NCI-H446 treated with DMSO at 0.1 percent for 48 hours (cell line): ENCODE measurements at places on chromosomes 6 and 20.

DNA sequence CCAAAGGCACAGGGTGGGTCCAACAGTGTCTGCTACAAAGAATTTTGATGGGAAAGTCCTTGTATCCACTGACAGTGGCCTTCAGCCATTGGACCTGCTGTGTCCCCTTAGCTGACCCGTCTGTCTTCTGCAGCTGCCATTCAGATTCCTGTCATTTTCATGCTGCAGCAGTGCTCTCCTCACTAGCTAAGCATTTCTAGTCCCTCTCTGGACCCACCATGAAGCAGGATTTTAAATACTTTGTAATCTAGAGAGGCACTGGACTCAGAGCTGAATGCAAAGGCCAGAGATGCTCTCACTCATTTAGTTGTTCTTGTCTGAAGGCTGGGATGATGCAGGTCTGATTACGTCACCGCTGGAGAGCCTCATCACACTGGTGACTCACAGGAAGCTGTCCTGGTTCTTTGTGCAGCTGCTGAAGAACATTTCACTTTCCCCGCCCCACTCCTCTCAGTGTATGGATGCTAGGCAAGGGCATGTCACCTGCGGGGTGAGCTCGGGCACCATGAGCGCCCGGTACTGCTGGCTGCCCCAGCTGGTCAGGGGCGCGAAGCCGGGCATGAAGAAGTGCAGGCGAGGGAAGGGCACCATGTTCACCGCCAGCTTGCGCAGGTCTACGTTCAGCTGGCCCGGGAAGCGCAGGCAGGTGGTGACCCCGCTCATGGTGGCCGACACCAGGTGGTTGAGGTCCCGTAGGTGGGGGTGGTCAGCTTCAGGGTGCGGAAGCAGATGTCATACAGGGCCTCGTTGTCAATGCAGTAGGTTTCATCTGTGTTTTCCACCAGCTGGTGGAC is 19.4 kb upstream of the TUBB2A start:
- no peak for DNase-seq

DNA sequence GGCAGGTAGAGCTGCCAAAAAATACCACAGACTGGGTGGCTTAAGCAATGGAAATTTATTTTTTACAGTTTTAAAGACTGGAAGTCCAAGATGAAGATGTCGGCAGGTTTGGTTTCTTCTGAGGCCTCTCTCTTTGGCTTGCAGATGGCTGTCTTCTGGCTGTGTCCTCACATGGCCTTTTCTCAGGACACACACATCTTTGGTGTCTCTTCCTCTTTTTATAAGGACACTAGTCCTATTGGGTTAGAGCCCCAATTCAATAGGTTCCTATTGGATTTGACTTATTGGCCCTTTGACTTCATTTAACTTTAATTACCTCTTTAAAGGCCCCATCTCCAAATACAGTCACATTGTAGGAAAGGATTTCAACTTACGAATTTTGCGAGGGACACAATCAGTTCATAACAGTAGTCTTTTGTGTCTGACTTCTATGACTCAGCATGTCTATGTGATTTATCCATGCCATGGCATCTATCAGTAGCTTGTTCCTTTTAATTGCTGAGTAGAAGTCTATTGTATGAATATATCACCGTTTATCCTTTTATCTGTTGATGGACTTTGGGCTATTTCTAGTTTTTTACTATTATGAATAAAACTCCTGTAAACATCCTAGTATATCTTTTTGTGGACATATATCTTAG is 11.0 kb upstream of the TCP11 start:
- no peak for DNase-seq

DNA sequence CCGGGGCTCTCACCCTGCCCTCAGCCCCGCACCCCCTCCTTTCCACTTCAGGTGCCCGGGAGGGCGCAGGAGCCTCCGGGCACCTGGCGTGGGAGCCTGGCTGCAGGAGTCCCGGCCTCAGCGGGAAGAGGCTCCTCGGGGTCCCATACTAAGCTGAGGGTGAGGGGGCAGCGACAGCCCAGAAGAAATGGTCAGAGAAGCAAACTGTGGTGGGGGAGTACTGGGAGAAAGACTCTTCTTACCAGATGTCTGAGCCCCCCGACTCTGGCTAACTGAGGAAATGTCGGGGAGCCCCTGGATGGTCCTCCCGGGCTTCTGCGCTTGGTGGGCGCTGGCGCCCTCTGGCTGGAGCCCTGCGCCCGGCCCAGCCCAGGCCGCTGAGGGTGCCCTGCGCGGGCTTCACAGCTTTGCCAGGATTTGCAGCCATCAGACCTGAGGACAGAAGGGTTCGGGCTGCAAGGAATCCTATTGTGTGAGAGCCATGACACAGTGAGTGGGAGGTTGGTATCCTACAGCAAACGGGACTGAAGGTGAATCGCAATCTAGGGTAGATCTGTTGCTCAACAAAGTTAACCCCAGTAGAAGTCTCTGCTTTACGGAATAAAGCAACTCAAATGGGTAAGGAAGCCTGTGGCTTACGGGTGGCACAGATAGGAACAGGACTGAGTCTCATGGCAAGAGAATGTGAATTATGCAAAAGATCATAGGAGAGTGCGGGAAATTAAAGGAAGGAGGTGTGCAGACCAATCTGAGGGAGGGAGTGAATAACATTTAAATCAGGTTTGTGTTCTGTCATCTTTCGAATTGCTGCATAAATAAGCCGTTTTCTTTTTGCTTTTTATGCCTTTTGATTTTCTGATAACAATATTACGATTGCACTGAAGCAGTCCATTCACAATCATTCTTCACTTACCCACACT is 639 bp upstream of the RCAN2 start:
- DNase-seq = no peak

- DNase-seq = no peak
Measured at GRCh38 chr20:7966176-7966575, 25.9 kb upstream of the HAO1 start.

DNA sequence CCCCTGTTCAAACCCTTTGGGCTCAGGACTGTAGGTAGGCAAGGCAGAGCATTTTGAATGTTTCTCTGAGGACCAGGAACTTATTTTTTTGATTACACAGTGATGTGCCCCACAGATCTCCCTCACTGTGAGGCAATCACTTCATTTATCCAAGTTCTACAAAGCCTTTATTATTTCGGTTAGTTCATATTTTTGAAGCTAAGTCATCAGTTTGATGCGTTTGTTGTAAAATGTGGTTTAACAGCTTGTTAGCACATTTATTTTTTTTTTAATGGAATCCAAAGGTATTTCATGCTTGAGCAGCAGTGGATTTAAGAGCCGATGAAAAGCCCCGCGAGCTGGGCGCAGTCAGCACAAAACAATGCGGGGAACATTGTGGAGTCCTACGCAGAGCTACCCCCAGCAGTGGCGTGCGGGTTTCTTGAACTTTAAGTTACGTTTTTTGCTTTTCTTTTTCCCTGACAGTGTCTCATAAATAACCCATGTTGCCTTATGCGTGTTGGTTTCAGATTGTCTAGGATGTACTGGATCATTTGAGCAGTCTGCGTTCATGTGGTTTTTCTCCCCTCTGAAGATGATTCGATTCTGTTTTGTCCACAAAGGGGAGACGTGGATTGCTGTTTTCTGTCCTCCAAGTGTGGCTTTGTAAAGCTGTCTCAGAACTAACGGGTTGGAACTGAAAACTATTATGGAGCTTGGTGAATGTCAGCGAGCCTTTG is 233.6 kb upstream of the BMP2 start:
- no peak for DNase-seq

DNA sequence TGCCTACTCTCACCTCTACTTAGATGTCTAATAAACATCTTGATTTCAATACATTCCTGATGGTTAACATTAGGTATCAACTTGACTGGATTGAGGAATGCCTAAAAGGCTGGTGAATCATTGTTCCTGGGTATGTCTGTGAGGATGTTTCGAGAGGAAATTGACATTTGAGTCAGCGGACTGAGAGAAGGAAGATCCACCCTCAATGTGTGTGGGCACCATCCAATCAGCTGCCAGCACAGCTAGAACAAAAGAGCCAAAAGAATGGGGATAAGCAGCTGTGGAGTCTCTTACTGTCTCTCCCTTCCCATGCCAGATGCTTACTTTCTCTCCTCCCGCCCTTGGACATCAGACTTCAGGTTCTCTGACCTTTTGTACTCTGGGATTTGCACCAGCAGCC is 128.6 kb upstream of the HS3ST5 start:
- DNase-seq = no peak

DNA sequence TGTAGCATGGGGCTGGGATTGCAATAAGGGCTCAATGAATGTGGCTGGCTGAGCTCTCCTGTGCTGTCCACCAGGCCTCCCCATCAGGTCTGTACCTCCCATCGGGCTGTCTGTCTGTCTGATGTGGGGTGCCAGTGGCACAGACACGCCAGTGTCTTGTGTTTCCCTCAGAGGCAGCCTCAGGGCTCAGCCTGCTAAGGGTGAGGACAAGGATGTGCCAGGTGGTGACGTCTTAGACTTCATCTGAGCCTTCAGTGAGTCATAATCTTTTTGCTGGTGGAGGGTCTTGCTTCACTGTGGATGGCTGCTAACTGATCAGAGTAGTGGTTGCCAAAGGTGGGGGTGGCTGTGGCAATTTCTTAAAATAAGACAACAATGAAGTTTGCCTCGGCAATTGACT is 194.7 kb downstream of the NRN1 start:
- DNase-seq = no peak

DNA sequence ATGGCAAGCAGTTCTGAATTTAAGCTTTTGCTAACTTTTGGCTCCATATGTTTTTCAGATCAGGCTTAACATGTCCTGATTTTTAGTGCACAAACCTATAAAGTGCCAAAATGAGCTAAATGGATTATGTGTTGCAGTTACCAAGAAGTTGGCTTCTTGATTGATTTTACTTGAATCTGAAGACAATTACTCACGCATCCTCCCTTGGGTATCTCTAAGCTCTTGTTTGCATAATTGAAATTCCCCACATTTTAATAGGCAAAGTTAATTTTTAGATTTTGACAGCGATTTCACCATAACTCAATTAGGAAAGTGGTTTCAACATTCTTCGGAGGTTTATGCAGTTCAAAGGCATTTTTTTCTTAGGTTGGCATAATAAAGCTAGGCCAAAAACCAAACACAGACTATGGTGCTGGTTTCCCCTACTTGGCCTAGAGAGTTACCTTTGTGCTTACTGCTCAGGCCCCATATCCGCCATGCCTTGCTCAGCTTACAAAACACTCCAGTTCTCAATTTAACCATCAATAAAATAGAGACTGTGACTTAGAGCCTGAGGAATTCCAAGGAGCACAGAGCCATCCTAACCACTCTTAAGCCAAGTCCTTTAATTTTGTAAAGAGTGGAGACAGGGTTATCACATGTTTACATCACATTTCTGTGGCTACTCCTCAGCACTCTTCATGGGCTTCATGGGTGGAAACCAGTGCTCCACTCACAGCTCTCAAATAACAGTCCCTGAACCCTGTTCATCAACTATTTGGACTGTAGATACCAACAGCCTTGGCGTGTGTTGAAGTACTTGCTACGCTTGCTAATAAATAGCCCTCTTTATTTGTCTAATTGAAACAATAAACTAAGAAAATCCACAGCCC is 32.1 kb downstream of the LAMA4 start:
- DNase-seq = no peak

DNA sequence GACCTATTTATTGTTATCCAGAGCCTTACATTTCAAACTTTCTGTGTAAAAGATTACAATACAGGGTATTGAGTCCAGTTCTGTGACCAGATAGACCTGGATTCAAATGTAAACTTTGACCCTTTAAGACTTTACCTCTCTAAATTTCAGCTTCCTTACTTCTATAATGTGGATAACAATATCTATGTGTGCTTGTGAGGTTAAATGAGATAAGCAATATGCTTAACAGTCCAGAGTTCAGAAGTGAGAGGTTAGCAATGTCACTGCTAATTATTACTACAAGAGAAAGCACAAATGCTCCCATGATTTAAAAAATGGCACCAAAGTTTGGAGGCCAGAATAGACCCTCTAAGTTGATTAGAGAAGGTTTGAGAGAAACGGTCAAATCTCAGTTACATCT is 27.5 kb downstream of the EPB41L2 start:
- DNase-seq = no peak

GRCh38 chr6:131602781-131603312 is 25.2 kb downstream of the MED23 start:
- DNase-seq = no peak

GRCh38 chr20:20138301-20139064 is 86.2 kb downstream of the CFAP61 start:
- no peak for DNase-seq

DNA sequence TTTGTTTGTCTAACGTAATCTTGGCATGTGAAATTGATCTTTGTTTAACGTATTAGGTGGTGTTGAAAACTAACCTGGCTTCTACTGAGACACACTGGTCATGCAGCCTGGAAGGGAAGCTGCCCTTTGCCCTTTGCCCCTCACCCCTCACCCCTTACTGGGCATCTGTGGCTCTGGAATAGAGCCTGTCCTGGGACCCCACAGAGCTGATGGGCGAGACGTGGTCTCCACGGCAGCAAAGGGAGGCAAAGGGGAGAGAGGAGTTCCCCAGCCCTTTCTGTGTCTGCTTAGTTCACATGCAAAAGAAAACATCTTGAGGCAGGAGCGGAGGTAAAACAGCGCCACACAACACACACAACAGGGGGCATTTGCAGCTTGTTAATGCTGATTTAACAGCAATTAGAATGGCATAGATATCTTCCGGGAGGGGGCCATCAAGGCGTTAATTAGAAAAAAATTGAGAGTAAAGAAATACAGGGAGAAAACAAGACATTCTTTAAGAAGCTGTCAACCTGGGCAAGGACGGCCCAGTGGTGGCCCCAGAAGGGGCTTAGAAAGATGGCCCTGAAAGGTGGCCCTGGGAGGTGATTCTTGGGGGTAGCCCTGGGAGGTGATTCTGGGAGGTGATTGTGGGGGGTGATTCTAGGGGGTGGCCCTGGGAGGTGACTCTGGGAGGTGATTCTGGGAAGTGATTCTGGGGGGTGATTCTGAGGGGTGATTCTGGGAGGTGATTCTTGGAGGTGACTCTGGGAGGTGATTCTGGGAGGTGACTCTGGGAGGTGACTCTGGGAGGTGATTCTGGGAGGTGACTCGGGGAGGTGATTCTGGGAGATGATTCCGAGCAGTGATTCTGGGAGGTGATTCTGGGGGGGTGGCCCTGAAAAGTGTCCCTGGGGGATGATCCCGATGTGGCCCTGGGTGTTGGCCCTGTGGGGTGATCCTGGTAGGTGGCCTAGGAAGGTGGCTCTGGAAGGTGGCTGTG is 44.5 kb upstream of the DACT2 start:
- no peak for DNase-seq

DNA sequence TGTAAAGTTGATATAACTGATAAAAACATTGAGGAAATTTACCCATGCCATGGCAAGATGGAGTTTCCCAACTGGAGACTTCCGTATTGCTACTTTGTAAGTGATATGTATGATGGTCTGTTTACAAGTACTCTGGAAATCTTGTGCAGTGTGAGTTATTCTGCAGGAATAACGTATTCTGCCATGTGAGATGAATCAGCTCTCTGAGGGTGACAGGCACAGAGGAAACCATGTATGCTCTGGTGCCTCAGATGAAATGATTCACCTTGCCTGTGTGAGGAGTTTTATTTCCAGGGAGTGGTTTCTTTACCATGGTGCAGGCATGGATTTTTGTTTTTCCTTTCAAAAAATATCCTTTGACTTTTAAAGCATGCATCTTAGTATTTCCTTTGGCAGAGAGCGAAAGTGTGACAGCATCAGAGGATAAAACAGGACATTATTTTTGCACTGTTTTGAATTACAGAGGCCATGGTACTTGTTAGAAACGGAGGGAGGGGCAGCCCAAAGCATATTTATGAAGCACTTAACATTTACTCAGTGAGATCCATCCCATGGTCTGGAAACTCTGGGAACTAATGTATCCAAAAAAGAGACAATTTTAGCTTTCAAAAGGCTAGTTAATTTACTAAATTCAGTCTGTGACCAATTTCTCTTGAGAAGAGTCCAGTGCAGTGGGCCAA is 36.0 kb upstream of the MTRF1L start:
- DNase-seq = no peak

GRCh38 chr6:41638002-41638934 is at the start of gene MDFI:
TSS of gene MDFI (plus strand) at chr6:41638468. CDS start at chr6:41638750, 282 bp downstream.
- no peak for DNase-seq

- DNase-seq = no peak
Measured at GRCh38 chr20:5870568-5870981, 79.8 kb downstream of the TRMT6 start.
